ENCODE measurements at places on chromosomes 11 and 22.

GRCh38 chr11:61378713-61379313, 13.6 kb upstream of the TMEM216 start:
- DNase-seq = peak; percentile 96

DNA sequence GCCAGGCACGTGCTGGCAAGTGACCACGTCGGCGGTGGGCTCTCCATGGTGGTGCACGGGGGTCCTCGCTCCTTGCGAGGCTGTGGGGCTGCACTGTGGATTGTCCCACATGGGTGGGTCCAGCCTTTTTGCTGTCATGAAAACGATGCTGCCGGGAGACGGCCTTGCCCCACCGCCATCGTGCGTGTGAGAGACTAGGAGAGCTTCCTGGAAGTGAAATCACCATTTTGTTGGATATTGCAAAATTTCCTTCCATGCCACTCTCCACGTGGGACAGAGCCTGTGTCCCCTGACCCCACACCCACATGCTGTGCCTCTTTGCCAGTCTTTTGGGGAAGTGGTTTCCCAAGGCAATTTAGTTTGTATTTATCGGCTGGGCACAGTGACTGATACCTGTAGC, 18.2 kb upstream of the GRAMD4 start:
- no peak for DNase-seq

DNA sequence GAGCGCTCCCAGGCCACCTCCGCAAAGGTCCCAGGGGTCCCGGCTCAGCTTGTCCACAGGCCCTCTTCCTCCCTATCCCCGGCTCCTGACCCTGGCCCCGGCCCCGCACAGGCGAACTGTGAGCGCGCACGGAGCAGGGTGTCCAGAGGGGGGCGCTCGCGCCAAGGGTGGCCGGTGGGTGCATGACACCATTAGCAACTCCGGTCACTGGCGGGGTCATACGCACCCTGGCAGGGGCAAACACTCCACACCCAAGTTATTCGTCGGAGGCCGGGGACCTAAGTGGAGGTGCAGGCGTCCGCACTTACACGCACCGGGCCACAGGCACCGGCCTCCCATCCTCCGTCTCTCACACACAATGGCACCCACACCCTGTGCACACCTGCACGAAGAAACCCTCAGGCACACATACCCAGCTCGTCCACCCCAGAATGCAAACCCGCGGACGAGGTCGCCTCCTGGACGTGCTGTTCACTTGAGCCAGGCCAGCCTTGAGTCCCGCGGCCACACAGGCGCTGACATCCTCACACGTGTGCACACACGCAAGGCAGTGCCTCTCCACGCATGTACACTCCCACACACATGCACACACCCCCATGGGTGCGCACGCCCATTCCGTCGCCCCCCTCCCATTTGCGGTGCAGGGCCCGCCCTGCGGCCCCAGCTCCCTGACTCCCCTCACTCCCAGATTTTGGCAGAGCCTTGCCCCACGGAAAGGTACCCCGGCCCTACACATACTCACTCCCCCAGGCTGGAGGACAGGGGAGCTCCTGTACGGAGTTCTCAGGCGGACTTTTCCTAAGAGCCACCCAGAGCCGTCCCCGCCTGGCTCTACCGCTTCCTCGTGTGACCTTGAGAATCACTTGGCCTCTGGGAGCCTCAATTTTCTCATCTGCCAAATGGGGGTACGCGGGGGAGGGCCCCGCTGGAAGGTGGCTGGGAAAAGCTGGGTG, at the start of gene RASGRP2:
TSS of gene RASGRP2 (minus strand) at position 552 of the 953 bp plus-strand sequence. CDS start 1,276 bp downstream, outside the sequence.
- DNase-seq = no peak

- DNase-seq = no peak
These were observed 14.2 kb upstream of the IL10RA start for GRCh38 chr11:117972044-117972443.

DNA sequence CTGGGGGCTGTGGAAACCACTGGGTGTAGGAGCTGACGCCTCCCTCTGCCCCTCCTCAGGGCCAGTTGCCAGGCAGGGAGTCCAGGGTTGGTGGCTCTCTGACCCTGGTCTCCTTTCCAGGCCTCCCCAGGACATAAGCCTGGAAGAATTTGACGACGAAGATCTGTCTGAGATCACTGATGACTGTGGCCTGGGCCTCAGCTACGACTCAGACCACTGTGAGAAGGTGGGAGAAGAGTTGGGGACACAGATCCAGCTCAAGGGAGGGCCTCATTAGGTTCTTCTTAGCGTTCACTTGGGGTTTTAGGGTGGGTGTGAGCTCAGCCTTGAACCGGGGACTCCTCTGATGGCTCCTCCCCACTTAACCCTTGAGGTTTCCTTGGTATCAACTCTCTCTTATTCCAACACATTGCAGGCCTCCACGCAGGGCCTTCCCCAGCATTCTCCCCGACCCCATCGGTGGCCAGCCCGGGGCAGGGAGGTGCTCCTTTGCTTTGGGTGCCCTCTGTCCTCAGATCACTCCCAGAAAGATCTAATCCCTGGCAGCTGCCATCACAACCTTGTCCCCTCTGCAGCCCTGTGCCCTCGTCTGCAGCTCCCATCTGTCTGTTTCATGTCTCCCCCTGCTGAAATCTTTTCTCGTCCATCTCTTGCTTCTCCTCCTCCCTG, 1.2 kb downstream of the MAPK8IP2 start:
- no peak for DNase-seq

DNA sequence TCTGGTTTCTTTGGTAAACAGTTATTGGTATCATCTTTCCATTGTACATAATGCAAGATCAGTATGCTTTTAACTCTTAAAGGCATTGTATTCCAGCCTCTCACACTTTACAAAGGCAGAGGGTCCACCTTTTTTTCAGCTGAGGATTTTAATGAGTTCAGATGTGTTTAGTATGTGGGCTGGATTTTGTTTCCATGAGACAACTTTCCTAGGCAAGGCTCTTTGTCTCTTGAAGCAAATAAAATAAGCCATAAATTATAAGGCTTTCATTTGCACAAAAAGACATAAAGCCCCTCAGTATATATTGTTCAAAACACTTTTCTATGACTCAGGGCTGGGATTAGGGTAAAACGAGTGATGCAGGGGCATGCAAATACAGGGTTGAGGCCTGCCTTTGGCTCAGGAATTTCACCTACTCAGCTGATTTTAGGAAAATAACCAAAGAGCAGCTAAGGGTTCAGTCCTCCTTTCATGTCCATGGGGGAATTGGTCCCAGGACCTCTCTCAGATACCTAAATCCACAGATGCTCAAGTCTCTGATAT, 7.6 kb downstream of the MMP20 start:
- no peak for DNase-seq

- DNase-seq = no peak
These were observed 983.3 kb upstream of the TENM4 start for GRCh38 chr11:80424012-80424695.

GRCh38 chr22:44192816-44193534, 12.2 kb downstream of the PARVG start:
- DNase-seq = no peak

- no peak for DNase-seq
These were observed 40.3 kb downstream of the ARHGAP42 start for GRCh38 chr11:100727410-100727809.

- DNase-seq = no peak
These were observed 800.4 kb downstream of the BRD1 start for GRCh38 chr22:49027368-49027670.

DNA sequence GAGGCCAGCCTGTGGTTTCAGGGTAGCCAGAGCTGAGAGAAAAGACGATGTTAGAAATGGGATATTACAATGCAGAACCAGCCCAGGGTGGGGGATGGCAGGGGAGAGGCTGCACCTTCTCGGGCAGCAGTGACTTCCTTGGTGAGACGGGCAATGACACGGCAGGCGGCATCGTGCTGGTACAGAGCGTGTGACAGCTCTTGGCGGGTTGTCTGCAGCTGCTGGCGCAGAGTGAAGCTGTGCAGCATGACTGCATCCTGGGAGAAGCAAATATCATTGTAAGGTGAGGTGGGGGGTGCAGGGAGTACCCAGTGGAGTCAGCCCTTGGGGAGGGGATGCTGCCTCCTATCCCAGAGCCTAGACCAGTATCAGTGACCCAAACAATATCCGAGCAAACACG, 3.8 kb downstream of the PRPF19 start:
- DNase-seq = no peak

DNA sequence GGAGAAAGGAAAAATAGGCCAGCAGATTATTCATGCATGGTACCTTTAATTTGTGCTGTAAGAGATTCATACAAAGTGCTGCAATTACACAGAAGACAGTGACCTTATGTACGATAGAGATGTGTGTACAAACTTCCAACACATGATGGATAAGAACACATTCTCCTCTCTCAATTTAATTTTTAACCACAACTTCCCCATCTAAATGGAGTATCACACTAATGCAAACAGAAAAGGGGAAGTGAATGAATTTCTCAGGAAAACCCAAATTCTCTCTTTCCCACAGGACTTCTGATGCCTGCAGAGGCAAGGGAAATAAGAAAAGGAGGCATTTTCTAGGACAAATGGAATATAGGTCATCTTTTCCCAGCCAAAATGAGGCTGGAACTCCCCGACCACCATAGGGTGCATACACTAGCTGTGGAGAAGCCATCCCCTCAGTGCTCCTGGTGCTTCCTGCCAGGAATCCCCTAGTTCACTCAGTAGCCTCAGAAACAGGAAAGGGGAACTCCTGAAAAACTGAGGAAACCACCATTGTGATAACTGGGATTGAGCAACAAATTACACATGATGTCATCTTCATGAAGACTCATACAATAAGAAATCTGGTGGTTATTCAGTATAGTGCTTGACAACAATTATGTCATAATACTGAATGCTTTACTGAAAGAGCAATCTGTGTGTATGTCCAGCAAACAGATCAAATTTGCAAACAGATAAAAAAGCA, 22.4 kb downstream of the MMP10 start:
- DNase-seq = no peak

DNA sequence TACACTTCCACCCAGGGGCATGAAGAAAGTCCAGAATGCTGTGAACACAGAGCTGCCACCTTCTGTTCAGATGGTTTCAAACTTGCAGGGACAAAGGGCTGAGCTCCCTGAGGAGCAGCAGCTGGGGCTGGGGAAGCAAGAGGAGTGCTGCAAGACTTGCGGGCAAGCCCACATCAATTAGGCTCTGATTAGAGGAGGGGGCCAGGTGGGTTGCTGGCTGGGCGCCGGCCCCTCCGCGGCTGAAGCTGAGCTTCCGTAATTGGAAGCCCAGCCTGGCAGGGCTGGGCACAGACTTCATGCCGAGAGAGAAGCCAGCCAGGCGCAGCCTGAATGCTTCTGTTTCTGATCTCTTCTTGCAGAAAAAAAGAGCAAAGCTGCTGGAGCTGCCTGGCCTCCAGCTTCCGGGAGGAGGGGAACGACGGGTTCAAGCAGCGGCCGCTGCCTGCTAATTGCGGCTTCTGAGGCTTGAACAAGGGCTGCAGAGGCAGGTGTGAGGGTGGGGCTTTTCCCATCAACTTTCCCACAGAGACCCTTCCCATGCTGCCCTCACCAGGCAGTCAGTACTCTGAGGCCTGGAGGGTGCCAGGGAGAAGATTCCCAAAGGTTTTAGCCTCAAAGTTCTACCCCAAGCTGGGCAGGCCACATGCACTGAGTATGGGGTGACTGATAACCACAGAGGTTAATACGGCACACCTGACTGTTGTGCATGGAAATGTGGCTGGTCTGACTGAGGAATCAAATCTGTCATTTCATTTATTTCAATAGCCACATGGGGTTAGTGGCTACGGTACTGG, 91.1 kb upstream of the LMO1 start:
- DNase-seq = no peak

DNA sequence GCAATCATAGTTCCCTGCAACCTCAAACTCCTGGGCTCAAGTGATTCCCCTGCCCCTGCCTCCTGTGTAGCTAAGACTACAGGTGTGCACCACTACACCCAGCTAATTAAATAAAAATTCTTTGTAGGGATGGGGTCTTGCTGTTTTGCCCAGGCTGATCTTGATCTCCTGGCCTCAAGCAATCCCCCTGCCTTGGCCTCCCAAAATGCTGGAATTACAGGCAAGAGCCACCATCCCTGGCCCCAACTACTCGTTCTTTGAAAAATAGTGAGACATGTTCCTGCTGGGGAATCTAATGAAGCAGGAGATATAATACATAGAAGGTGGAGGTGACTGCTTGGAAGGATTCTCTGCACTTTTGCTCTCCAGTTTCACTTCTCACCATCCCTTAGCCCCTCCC, 40.1 kb upstream of the RFPL3 start:
- no peak for DNase-seq

DNA sequence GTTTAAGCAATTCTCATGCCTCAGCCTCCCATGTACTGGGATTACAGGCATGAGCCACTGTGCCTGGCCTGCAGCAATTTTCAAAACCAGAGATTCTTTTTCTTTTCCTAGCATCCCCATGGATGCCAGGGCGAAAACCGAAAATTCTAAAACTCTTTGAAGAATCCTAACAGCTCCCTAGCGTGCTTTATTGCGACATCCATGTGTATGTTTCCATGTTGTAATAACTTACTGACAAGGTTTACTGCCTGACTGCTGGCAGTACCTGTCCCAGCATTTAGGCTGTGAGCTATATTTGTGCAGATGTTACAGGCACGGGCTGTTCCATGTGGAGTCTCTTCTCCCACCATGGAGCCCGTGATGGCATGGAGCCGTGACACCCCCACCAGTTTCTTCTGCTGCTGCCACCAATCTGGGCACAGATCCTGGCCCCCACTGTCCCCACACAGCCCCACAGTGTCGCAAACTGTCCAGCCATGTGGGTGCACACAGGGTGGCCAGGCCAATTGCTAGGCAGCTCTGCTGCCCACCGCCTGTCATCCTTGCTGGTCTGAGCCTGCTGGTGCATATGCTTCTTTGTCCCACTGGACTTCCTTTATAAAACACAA, 7.1 kb upstream of the TAB1 start:
- no peak for DNase-seq

All from fibroblast of skin of left biceps (primary cell).